GM12864 (cell line): ENCODE measurements at places on chromosomes 5 and 9.

GRCh38 chr5:108786806-108787483, 39.2 kb downstream of the FER start:
- DNase-seq, result no peak

DNA sequence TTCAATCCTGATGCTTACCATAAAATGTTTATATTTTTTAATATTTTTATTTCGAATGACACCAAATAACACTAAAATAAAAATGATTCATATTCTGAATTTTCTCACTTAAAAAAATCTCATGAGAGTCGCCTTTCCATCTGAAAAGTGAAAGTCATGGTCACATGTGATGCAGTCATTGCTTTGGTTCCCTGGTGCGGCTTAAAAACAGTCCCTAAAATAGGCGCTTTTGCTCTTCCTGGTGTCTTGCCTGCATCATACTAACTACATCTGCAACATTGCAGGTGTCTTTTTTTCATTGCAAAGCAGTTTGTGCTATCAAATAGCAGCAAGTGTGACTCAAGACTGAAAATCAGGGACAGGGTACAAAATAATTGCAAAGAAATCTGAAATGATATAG, 185.2 kb upstream of the NREP start:
- no peak for DNase-seq

- no peak for DNase-seq
Measured at GRCh38 chr5:121251954-121252353, 599.7 kb upstream of the FTMT start.

DNA sequence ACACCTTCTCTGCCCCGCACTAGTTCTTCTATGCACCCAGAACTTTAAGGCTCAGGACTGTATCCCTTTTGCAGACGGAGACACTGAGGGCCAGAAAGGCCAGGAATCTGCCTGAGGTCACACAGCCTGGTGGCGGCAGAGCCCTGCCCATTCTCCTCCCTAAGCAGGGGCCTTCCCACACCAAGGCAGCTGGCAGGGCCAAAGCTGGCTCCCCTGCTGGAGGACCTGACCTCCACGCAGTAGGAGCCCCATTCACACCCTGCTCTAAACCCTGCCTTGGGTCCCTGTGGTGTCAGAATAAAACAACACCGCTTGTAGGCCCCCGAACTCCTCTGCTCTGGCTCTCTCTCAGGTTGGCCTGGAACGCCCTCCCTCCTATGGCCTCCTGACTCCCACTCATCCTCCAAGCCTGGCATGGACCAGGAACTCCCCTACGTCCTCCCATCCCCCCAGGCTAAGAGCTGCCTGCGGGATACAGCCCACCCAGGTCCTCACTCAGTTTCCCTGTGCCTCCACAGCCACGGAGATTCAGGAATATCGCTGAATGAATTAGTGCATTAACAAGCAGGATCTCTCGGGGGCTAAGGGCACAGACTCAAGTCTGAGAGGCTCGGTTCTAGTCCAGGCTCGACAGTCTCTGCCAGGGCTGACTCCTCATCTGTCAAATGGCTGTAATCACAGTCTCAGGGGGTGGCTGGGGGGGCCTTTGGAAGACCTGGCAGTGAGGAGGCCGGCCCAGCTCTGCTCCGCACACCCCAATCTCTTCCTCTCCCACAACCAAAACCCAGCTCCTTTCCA, 2.8 kb downstream of the ST6GALNAC6 start:
- DNase-seq, result no peak

DNA sequence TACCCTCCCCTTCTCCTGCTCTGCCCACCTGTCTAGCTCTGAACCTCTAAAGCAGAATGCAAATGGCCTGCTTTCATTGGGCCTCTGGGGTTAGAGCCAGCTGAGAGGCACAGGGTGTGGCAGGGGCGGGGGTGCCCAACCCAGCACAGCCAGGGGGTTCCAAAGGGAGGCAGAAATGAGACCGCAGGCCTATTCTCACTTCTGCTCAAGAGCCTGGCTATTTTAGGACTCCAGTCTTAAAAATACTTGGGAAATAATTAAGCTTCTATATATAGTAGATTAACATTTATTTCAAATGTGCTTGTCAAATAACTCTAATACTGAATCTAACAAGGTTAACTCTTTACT, 5.7 kb downstream of the QSOX2 start:
- DNase-seq, result no peak

- no peak for DNase-seq
Measured at GRCh38 chr5:92734211-92734940, 846.6 kb downstream of the NR2F1-AS1 start.
